ENCODE measurements at places on chromosomes 16 and 17. TPM values are rescaled to one million over a fixed set of nuclear protein-coding genes. Genes with fewer than 3 reads are reported as not detected.

DNA sequence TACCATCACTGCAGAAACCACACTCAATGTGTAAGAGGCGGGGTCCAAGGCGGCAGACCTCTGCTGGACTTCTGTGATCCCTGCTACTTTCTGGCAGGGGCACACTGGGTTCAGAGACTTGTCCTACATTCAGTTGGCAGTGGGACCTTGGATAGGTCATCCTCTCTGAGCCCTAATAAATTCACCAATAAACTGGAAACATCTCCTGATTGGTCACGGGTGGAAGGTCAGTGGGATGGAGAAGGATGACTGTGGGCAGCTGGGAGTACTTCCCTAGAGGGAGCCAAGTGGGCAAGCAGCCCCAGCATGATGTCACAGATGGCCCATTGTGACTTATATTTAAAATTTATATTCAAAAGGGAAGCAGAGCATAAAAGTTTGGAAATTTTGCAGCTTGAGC lies 49.7 kb downstream of the RNF112 start:
- DNase-seq: no peak

GRCh38 chr17:50534222-50534978 lies 1.9 kb downstream of the EPN3 start:
- no peak for DNase-seq

- DNase-seq: no peak
These were observed 13.3 kb downstream of the LRRC75A start for GRCh38 chr17:16478649-16479048.

DNA sequence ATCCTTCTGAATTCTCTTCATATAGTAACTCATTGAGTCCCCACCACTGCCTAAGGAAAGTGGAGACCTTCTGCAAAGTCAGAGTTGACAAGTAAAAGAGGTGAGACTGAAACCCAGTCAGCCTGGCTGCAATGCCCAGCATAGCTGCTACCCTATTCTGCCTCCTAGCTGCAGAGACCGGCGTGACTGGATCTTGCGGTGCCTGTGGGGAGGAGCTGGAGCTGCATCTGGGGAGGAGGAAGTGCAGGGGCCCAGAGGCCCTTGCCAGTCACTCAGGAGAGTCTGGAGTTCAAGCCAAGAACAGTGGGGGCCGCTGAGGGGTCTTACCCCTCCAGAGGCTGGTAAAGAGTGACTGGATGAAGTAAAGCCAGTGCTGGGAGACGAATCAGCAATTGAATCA lies 35.0 kb upstream of the ZNF423 start:
- no peak for DNase-seq

DNA sequence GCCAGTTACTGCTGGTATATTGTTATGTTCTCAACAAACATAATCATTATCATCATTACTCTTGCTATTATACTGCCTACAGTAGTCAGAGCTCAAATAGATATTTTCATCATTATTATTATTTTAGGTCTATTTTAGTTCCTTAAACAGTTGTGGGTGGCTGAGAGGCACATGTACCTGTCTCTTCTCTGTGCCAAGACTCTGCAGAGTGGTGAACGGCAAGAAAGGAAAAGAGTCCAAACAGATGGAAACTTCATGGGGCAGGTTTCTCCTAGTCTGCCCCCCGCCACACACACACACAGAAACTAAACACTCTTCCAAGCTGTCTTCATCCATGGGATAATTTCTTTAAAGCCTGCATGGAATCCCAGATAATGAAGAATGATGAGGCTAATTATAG lies 77.7 kb upstream of the CLEC3A start:
- no peak for DNase-seq

DNA sequence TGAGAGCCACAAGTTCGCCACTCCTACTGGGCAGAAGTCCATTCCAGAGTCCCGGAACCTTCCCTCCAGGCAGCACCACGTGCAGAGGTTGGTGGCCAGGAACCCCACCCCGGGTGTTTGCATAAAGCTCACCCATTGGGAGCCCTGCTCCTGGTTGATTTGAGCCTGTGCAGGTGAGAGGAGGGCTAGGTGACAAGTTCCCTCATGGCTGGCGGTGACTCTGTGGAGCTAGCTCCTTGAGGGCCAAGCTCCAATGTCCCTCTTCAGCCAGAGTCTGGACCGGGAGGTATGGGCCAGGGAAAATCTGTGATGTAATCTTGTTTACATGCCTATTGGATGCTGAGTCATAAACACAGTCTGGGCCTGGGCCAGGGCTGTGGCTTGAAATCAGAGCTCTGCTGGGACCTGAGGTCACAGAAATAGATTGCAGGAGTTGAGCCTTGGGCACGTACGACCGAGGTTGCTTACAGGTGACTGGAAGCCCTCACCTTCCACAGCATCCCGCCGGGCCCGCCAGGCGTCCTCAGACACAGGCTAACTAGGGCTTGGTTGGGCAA lies 118.9 kb downstream of the AATF start:
- DNase-seq: no peak

GRCh38 chr16:24541233-24541933 lies 2.0 kb downstream of the RBBP6 start:
- DNase-seq: no peak

DNA sequence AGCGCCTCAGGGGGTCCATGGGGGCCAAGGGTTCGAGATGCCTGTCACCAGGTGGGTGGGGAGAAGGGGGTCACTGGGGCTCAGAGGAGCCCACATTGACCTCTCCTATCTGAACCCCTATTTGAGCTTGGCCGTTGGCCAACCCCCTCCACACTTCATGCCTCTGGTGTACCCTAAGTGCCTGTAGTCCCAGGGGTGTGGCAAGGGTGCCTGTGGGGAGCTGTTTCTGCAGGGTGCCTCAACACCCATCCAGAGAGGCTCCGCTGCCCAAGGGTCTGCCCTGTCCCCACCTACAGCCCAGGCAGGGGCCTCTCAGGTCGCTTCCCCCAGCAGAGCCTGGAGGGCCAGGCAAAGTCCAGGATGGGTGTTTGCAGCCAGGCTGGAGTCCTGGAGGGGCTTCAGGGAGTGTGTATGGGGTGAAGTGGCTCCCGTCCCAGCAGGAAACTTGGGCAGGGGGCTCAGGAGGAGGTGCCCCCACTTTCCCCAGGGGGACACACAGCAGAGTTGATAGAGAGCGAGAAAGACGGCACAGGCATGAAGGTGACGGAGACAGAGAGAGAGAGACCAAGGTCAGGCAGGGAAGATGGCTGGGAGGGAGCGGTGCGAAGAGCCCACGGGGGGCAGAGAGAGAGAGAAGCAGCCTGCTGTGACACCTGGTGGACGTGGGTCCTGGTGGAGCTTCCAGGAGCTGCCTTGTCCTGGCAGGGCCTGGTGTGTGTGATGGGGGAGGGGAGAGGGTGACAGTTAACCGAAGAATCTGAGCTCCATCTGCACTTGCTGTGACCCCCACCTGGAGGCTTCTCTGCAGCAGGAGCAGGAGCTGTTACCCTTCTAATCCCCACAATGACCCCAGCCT lies at the start of gene SEPTIN12:
TSS of gene SEPTIN12 (minus strand) at position 719 of the 856 bp plus-strand sequence. CDS start at position 19, 700 bp downstream.
- DNase-seq: no peak

KANSL1 gene
- 95.8 TPM for polyA plus RNA-seq

AIPL1 gene
- polyA plus RNA-seq: 0.07 TPM

TNFRSF17 gene
- 0.18 TPM for polyA plus RNA-seq

KRT16 gene
- polyA plus RNA-seq: not detected

CHD9 gene
- polyA plus RNA-seq: 74.3 TPM

CLDN7 gene
- 36.6 TPM for polyA plus RNA-seq

MYOCD gene
- polyA plus RNA-seq: 8.2 TPM
